ENCODE measurements at places on chromosomes 7 and 10.

DNA sequence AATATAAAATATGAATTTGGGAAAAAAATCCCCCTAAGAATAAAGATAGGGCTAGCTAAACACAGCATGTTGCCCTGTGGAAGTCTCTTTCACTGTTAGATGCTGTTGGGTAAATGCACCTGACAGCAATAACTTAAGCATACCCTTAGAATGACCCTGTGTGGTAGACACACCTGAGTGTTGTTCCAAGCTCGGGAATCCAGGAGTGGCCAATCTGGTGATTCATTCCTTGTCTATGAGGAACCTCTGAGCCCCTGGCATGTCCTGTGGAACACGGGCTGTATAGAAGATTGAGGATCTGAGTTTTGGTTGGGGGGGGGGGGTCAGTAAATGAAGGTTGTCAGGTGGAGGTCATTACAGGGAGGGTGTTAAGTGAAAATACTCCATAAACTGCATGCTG is 730.0 kb upstream of the IGFBP3 start:
- DNase-seq, result no peak

DNA sequence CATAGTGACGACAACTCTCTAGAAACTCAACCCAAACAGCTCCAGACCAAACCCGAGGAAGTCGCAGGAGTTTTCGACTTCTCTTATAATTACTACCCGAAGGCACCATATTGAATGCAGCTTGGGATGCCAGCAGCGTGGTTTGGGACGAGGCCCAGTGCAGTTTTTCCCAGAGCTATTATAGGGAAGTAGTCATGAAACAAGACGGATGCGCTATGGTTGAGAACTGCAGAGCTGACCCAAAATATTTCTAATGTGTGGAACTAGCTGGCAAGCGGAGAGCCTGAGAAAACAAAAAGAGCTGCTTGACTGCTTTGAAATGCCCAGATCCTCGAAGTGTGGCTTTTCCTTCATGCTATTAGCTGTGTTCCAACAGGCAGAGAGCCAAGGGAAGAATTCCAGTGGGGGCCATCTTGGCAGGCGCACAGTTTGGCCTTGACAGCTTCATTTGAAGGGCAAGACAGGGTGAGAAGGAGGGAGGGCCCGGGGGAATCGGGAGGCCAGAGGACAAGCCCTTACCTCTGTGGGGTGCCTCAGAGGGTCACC is 122.7 kb downstream of the CUL2 start:
- DNase-seq, result no peak

DNA sequence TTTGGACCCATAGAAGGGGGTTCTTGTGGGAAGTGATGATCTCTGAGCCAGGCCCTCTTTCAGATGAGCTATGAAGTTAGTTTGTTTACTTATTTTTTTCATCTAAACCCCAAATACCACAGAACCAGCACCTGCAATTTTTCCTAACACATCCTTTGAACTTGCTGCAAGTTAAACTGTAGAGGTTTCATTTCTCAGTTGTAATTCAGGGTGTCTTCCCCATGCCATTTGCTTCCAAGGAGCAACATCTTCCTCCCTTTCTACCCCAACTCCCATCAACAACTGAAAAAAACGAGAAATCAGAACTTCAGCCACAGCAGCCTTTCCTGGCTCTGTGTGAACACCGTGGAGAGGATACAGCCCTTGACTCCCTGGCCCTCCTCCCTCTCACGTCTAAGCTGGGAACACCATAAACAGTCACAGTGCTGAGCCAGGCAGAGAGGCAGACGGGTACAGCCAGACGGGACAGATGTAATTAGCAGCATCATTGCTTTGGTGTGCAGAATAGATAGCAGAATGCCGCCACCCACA is 63.6 kb downstream of the RGS10 start:
- DNase-seq, result no peak

DNA sequence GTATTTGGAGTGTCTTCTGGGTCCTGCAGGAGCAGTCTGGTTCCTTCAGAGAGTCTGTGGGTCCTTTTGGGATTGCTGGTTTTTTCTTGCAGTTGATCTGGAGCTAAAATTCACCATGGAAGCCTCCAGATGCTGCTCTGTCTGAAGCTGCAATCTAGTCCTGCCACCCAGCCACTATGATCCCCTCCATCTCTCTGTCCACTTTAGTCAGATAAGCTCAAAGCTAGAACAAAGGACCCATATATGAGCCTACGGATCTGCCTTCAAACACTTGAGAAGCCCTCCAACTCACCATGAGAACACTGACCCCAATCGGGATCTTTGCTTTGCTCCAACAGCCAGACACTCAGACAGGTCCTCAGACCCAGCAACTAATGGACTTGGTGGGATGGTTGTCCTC is 618 bp upstream of the TBXAS1 start:
- DNase-seq, result no peak

DNA sequence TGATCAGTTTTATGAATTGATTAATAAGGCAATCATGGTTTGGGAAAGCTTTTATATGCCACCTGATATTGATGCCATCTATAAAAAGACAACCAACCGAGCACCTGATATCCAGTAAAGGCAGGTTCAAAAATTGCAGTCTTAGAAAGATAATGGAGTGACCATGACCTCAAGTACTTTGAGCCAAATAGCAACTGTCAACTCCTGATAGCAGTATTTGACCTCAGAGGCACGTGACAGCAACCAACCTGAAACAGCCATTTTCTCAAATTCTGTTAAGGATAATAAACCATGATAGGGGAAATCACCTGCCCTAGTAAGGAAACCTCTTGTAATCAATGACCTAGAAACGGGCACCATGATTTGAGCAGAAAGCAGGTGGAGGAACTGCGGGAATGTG is 77.1 kb upstream of the NFE2L3 start:
- DNase-seq, result no peak

- DNase-seq, result no peak
Measured at GRCh38 chr7:112648781-112649180, 141.4 kb downstream of the TMEM168 start.

- no peak for DNase-seq
Measured at GRCh38 chr10:132516771-132517725, 20.5 kb upstream of the INPP5A start.

DNA sequence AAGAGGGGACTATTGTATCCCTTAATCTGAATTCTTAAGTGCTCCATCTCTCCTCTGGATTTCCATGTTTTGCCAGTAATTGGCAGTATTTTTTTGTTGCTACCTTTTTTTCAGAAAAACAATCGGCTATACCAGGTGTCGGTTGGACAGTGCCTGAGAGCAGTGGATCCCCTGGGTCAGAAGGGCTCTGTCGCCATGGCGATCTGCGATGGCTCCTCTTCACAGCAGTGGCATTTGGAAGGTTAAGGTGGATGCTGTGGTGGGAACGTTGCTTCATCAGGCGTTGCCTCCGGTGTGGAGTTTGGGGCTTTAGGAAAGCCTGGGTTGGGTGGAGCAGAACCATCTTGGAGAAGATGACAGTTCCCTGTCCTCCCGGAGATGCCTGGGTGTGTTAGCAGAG is 96.0 kb downstream of the GALNT11 start:
- DNase-seq, result no peak

- no peak for DNase-seq
Measured at GRCh38 chr7:157097569-157097968, 41.2 kb upstream of the UBE3C start.

GRCh38 chr10:130018730-130019185 is 54.7 kb upstream of the EBF3 start:
- DNase-seq, result no peak

DNA sequence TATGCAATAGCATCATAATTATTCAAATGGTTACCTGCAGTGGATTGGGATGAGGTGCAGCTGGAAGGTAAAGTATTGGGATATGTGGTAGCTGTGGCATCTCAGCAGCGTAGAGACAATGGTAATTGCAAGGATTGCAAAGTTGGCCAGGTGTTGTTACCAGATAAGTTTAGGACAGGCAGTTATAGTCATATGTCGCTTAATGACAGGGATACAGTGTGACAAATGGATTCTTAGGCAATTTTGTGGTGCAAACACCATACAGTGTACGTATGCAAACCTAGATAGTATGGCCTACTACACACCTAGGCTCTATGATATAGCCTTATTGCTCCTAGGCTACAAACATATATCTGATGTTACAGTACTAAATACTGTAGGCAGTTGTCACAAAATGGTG is 163.5 kb upstream of the LYZL2 start:
- no peak for DNase-seq

DNA sequence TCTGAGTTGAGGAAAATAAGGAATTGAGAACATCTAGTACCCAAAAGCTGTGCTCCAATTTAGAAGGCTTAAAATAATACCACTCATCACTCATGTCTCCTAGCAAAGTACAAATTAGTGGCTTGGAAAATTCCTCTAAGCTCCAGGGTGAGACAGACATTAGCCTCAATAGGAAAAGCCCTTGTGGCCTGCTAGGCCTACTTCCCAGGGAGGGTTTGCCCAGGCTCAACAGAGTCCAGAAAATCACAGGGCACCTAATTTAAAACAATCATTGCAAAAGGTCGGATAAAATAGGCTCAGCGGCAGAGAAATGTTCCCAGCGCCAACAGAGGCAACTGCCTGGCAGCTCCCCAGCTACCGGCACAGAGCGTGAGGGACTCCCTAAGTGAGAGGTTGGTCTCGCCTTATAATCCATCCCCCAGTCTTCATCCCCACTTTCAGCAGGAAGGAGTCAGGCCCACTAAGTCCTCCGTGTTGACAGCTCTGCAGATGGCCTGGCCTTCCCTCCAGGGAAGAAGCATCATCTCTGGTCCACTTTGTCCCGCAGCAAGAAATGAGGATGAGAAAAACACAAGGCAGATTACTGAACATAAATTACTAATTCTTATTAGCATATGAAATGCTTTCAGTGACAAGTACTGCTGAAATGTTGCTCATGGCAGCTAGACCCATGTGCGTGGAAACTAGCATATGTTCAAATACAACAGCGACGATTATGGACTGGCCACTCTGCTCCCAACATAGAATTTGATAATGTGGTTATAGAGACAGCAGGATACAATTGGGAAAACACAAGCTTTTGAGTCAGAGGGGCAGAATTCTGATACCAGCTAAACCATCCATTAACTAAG is 1177.7 kb upstream of the AUTS2 start:
- no peak for DNase-seq
